Breast epithelium (tissue), 4 donors: ENCODE measurements at places on chromosomes 3 and 15. TPM values are rescaled to one million over a fixed set of nuclear protein-coding genes. Genes with fewer than 3 reads are reported as not detected.

DNA sequence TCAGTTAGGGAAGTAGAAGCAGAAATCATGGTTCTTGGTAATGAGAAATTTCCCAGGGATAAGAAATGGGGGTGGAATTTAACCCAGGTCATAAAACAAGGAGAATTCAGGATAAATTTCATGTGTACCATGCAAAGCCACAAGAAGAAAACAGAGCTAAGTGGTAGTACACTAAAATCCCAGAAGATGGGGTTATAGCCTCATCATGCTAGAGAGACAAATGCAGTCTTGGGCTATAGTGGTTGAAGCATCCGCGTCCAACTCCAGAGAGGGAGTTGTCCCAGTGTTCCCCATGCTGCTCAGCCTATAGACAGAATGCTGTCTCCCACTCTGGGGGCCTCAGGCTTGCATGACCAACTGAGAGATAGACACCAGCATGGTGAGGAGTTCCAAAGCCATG is 36.2 kb upstream of the CLRN1 start:
- no peak for DNase-seq

GRCh38 chr3:61681636-61682035 is 120.3 kb downstream of the PTPRG start:
- DNase-seq: no peak

- DNase-seq: no peak
Observed at GRCh38 chr3:117454254-117454653, 744.7 kb downstream of the TUSC7 start.

FETUB gene
- total RNA-seq: not detected

ZBBX gene
- not detected for total RNA-seq
